ENCODE measurements at places on chromosomes 7 and 10. TPM values are rescaled to one million over a fixed set of nuclear protein-coding genes. Genes with fewer than 3 reads are reported as not detected.

The AP1S1 gene
- total RNA-seq, result 26.3 TPM

The MRLN gene
- total RNA-seq, result not detected

The CPXM2 gene
- not detected for total RNA-seq

The OR13A1 gene
- total RNA-seq, result not detected
